ENCODE measurements at places on chromosomes 6 and 20.

- no peak for DNase-seq
Measured at GRCh38 chr6:108169464-108170331, 3.9 kb downstream of the NR2E1 start.

DNA sequence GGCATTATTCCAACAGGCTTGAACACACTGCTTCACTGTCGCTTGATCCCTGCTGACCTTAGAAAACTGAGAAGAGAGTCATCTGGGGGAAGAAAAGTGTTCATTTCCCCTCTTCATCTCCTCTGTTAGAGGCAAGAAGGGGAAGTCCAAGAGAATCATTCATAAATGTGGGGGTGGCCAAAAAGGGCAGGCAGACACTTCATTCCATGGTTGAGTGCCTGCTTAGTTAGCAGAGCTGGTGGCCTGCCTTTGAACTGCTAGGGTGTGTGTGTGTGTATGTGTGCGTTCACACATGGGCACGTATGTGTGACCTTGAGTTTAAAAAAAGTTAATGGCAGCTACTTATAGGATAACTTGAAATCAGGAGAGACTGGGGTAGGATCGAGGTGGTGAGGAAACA is 39.4 kb upstream of the RFPL4B start:
- no peak for DNase-seq

DNA sequence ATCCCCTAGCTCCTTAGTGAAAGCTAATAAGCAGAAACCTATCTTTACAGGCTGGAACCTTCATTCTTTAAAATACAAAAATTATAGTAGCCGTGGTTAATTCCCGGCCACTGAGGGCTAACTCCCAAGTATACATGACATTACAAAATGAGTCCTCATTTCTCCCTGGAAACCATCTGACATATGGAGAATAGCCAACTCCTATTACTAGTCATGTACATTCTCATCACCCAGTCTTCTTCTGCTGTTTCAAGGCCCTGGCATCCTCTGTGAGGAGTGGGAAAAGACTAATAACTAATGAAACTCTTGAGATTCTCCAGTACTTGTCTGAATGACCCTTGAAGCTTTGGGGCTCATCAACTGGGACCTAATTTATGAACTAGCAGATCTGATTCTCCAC is 30.2 kb downstream of the CSNK2A1 start:
- no peak for DNase-seq

DNA sequence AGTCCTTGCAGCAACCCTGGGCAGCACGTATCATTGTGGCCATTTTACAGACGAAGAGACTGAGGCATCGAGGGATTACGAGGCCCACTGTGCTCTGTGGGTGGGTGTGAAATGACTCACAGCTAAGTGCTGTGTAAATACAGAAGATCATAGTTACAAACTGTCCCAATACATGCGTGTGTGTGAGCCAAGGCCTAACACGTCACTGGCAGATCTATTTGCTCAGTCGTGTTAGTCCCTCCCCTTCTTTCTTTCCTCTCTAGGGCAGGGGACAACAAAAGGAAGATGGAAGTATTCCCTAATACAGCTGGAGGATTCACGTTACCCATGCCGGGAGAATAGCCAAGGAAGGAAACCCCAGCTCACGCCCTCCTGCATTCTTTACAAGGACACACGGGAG is 175.9 kb downstream of the CDC5L start:
- no peak for DNase-seq

GRCh38 chr6:40721271-40721952 is 134.2 kb upstream of the LRFN2 start:
- DNase-seq, result no peak

DNA sequence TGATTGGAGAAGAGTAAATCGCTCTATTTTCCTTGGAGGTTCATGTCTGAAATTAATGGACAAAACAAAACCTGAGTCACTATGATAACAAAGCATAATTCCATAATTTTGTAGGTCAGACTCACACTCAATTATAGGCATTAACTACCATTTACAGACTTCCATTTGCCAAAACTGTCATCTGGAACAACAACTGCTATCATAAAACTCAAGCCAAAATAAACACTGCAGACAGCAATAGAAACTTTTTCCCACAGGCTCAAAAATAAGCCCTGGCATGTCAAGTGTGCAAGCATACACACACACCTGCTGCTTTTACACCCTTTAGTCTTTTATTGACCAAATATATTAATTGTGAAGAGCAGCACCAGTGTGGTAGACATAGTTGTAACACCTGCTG is 7.1 kb downstream of the MRPS10 start:
- DNase-seq, result no peak

DNA sequence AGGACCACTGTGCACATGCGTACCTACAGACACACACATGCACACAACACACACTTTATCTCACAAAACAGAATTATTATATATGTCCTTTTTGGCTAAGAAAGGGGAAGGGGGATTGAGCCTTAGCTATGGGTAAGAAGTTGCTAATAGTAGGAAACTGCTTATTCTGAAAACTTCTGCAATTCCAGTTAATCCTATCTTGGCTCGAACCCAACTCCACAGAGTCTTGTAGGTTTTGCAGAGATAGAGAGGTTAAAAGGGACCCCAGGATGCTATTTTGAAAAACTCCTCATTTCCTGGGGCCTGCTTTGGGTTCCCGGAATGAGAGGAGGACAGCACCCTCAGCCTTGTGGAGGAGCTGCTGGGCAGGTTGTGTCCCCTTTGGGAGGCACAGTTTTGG is 233.8 kb downstream of the CLIC5 start:
- DNase-seq, result no peak

GRCh38 chr20:56630086-56630493 is 984 bp downstream of the TFAP2C start:
- DNase-seq, result peak; percentile 44

- DNase-seq, result no peak
Measured at GRCh38 chr20:4946986-4947385, 54.3 kb downstream of the SLC23A2 start.

DNA sequence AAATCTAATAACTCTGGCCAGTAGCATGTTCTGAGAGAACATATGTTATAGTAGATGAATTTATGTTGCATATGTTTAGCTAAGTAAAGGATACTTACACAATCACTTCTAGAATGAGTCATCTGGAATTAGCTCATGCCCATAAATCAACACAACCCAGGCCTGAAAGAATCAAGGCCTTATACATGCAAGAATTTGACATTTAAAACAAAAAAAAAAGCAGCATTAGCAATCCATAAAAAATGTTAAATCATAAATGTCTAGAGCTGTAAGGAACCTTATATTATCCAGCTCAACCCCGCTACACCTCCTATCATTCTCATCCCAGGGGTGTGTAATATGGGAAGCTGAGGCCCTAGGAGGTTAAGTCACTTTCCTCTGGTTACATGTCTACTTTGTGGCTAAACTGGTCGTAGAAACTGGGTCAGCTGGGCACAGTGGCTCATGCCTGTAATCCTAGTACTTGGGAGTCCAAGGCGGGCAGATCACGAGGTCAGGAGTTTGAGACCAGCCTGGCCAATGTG is 105.2 kb upstream of the CARMIL1 start:
- DNase-seq, result peak; percentile 54

- DNase-seq, result no peak
Measured at GRCh38 chr20:6630514-6630913, 137.0 kb upstream of the BMP2 start.

DNA sequence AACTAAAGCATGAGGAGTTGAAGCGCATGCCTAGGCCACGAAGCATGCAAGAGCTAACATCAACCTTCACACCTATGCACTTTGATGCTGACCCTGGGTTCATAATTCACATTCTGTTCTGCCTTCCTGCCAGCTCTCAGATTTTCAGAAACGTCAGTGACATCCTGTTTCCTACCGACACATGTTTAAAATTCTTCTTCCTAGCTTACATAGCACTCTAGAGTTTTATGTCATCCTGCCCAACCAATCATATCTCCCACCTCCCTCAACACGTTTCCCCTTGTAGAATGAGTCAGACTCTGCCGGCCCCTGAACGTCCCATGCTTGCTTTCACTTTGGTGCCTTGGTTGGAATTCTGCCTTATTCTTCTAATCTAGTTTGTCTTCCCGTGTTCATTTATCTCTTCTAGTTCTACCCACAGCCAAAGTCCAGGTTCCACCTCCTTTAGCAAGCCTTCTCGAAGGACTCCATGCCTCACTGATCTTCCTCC is 97.2 kb upstream of the MAP7 start:
- DNase-seq, result no peak

DNA sequence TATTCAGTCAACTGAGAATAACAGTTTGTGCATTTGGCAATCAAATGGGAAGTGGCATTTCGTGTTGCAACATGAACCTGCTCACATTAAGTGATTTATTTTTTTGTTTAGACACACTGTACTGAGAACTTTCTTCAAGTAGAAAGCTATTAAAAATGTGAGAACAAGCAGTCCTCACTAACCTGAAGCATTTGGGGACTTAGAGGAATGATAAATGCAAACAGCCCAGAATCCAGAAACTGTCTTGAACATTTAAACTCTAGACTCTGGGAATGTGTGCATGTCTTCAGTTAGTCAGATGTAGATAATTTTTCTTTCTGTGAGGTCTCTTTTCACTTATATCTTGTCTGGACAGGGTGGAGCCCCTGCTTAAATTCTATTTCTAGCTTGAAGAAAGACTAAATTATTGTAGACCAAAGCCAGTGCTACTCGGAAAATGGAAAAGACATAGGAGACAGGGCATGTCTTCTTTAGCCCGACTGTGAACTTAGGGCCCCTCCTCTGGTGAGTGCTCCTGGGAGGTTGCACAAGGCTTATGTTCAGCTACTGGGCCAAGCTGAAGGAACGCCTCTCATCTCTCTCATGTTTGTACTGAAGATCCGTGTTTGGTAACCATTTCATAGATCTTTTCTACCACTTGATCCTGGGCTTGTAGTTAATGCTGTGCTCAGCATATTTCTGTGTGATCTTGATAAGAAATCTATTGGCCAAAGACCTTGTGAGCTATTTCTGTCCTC is 70.1 kb downstream of the SLX4IP start:
- no peak for DNase-seq

GRCh38 chr20:44738813-44739477 is 6.7 kb upstream of the KCNK15 start:
- DNase-seq, result no peak

GRCh38 chr20:20060234-20060998 is 8.1 kb downstream of the CFAP61 start:
- no peak for DNase-seq

GRCh38 chr6:76230711-76231110 is 158.2 kb upstream of the IMPG1 start:
- DNase-seq, result no peak

- no peak for DNase-seq
Measured at GRCh38 chr6:167826230-167826895, 348 bp upstream of the AFDN start.

- no peak for DNase-seq
Measured at GRCh38 chr20:63893999-63894357, 948 bp upstream of the DNAJC5 start.

Measured in brain pericyte (primary cell).